Spinal cord (tissue), 10 donors: ENCODE measurements at places on chromosomes 12 and 14. TPM values are rescaled to one million over a fixed set of nuclear protein-coding genes. Genes with fewer than 3 reads are reported as not detected.

WDR89 gene
- total RNA-seq: 19.4 TPM

MMP17 gene
- total RNA-seq: 16.5 TPM

PTPRR gene
- 6.2 TPM for total RNA-seq

PPFIBP1 gene
- 104 TPM for total RNA-seq

PRIMA1 gene
- total RNA-seq: 5.7 TPM

SMIM41 gene
- total RNA-seq: 0.33 TPM
